CD14-positive monocyte (primary cell): ENCODE measurements at places on chromosomes 6 and 20. TPM values are rescaled to one million over a fixed set of nuclear protein-coding genes. Genes with fewer than 3 reads are reported as not detected.

Gene PAX1
- polyA plus RNA-seq, result not detected

DNA sequence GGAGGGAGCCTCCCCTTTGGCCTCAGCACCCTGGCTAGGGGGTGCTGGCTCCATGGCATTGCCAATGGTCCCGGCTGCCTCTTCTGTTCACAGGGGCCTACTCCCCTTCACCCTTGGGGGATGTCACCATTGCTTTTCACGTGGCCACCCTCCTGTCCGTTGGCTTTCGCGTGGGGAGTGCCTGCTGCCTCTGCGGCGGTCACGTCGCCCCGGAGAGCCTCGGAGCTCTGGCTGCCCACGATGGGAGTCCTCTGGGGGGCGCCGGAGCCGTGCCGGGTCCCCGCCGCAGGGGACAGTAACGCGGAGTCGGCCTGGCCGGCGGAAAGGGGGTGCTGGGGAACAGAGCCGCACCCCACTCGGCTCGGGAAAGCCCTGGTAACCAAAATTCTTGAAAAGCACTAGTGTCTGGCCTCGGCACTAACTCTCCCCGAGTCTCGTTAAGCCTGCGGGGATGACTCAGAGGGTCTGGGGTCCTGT is 661 bp upstream of the HEBP2 start:
- peak overlapping the region; percentile 50 for H3K4me3 ChIP-seq
- no peaks in the 10 kb centered on the region for H3K27me3 ChIP-seq
- DNase-seq, result peak; percentile 37
- peak overlapping the region; percentile 73 for H3K27ac ChIP-seq

Gene ZC3H12D
- 1.2 TPM for polyA plus RNA-seq

Gene VSX1
- polyA plus RNA-seq, result not detected in 2 replicates

Gene NXT1
- 39.4 TPM for polyA plus RNA-seq

DNA sequence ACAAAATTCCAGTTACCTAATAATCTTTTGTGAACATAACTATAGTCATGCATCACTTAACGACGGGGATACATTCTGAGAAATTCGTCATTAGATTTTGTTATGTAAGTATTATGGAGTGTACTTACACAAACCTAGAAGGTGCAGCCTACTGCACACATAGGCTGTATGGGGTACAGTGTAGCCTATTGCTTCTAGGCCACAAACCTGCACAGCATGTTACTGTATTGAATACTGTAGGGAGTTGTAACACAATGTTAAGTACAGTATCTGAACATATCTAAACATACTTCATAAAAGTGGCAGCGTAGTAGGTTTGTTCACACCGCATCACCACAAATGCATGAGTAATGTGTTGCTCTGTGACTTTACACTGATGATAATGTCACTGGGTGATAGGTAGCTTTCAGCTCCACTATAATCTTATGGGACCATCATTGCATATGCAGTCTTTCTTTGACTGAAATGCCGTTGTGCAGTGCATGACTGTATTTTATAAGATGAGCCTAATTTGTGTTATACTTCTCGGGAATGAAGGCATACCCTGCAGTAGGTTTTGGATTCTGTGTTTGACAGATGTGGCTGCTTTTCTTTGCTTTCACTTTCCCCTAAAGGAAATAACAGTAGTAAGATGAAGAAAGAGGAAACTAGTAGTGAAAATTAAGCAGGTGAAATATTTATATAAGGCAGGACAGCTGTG is 365.6 kb downstream of the FARS2 start:
- H3K27me3 ChIP-seq, result no peaks in the 10 kb centered on the region
- H3K4me1 ChIP-seq, result peaks cover 2% of the 10 kb centered on the region
- no peak overlapping the region for H3K4me3 ChIP-seq
- DNase-seq, result no peak
- no peaks in the 10 kb centered on the region for H3K36me3 ChIP-seq

GRCh38 chr6:51928320-51928719 is 159.1 kb downstream of the PKHD1 start:
- H3K27me3 ChIP-seq, result no peaks in the 10 kb centered on the region
- H3K4me3 ChIP-seq, result no peak overlapping the region
- H3K36me3 ChIP-seq, result no peaks in the 10 kb centered on the region
- no peak overlapping the region for H3K27ac ChIP-seq

DNA sequence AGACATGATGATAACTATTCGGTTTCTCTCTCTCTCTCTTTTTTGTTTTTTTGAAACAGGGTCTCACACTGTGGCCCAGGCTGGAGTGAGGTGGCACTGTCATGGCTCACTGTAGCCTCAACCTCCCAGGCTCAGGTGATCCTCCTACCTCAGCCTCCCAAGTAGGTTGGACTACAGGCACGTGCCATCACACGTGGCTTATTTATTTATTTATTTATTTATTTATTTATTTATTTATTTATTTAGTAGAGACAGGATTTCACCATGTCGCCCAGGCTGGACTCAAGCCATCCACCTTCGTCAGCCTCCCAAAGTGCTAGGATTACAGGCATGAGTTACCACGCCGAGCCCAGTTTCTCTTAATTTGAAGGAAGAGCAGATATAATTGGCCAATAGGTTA is 427.9 kb upstream of the JAG1 start:
- no peaks in the 10 kb centered on the region for H3K36me3 ChIP-seq
- H3K4me3 ChIP-seq, result no peak overlapping the region

DNA sequence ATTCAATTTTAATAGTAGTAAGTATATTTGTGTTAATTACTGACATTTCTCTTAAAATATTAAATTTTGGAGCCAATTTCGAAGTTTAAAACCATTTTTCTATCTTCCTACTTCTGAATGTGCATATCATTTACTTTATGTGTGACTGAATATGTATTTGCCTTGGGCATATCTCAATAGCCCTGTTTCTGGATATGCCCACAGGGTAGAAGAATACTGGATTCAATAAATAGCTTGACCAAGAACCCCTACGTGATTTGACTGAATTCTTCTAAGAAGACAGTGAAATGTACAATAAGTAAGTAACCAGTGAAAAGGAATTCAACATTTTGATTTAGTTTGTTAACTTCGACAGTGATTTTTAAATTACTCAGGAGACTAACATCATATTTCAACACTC is 7.8 kb downstream of the HMGN3 start:
- H3K4me1 ChIP-seq, result no peaks in the 10 kb centered on the region
- no peaks in the 10 kb centered on the region for H3K27me3 ChIP-seq
- DNase-seq, result no peak
- H3K27ac ChIP-seq, result no peak overlapping the region

Gene GGT7
- 2.4 TPM for polyA plus RNA-seq

Gene KHDC3L
- not detected for polyA plus RNA-seq

DNA sequence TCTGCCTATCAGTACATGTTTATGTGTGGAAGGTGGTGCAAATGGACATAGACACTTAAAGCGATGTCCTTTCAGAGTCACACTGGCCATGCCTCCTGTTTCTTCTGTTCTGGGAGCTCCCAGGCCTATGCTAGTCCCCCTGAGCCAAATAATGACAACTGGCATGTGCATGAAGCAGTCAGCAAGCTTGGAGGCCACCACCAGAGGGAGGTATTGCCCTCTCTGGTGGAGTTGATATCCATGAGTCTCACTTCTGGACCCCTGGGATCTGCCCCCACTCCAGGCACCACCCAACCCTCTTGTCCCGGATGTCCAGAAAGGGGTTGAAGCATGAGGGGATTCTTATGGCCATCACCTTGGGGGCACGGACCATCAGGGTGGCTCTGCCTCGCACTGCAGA is 172.2 kb downstream of the AIG1 start:
- no peak for DNase-seq
- H3K27ac ChIP-seq, result no peak overlapping the region
- H3K4me1 ChIP-seq, result no peaks in the 10 kb centered on the region
- no peak overlapping the region for H3K4me3 ChIP-seq
- no peaks in the 10 kb centered on the region for H3K36me3 ChIP-seq

DNA sequence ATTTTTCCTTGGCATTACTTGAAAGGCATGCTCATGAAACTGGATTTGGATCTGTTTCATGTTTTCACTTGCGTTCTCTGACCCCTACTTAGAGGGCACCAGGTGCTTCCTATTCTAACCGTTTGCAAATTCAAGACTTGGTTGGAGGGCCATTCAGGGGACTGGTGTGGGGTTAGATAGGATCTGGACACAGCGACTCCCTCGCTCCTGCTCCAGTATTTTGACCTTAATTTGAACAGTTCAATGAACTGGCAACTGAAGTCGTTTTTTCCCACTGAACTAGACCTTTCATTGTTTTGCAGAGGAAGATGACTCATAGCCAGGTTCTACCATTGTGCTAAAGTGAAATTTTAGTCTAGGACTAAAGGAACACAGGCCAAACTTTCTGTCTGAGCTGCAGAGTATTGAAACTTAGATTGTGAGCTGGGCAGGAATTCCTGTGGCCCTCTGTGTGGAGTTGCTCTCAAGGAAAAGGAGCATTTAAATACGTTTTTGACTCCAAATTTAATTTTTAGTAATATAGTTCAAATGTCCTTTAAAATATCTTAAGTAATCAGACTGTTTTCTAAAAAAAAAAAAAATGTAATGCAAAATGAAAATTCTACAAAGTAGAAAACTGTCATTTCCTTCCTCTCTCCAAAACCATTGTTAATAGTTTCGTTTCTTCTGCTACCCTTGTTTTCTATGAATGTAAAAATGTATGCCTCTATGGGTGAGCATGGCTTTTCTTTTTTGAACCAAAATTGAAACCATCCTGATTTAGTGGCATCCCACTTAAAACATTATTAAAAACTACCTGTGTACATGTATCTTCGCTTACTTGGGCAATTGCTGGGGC is 64.8 kb downstream of the UTRN start:
- peak; percentile 66 for DNase-seq
- H3K4me3 ChIP-seq, result peak overlapping the region; percentile 59
- no peaks in the 10 kb centered on the region for H3K36me3 ChIP-seq
- H3K4me1 ChIP-seq, result peaks cover 93% of the 10 kb centered on the region
- H3K27me3 ChIP-seq, result no peaks in the 10 kb centered on the region
- H3K27ac ChIP-seq, result peak overlapping the region; percentile 90

GRCh38 chr20:663315-664090 is 10.5 kb upstream of the SRXN1 start:
- peaks cover 40% of the 10 kb centered on the region for H3K27me3 ChIP-seq
- no peaks in the 10 kb centered on the region for H3K36me3 ChIP-seq
- H3K4me3 ChIP-seq, result no peak overlapping the region

DNA sequence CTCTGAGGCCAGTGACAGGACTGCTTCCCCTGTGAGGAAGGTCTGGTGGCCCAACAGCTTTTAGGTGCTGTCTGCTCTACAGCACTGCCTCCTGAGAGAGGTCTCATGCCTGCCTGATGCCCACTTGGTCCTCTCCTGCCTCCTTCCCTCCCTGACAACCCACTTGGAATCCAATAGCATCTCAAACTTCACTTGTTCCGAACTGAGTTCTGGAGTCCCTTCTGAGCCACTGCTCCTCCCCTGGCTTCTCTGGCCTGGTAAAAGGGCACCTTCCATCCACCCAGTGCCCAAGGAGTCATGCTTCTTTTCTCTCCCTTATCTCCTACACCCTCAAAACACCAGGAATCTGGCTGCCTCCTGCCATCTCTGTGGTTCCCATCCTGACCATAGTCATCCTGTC is 1.9 kb downstream of the MAVS start:
- H3K36me3 ChIP-seq, result no peaks in the 10 kb centered on the region
- H3K27me3 ChIP-seq, result no peaks in the 10 kb centered on the region
- peak overlapping the region; percentile 56 for H3K27ac ChIP-seq

DNA sequence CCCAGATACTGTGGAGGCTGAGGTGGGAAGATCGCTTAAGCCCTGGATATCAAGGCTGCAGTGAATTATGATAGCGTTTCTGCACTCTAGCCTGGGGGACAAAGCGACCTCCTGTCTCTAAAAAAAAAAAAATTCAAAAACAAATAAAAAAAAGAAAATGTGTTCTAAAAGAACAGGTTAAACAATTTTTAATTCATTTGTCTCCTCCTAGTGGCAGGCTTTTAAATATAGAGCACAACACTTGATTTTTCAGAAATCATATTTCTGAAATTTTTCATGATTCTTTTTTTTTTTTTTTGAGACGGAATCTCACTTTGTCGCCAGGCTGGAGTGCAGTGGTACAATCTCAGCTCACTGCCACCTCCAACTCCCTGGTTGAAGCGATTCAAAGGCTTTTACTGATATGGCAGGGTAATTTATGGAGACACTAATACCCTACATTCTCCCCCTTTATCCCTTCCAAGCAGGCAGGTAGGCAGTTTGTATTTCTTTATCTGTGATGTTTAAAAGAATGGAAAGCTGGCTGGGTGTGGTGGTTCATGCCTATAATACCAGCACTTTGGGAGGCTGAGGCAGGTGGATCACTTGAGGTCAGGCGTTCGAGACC is 8.7 kb upstream of the GTF3C6 start:
- peak; percentile 54 for DNase-seq
- no peak overlapping the region for H3K27ac ChIP-seq

Gene PPP1R14C
- not detected for polyA plus RNA-seq

Gene BPIFA1
- polyA plus RNA-seq, result not detected

- no peak for DNase-seq
- H3K27me3 ChIP-seq, result no peaks in the 10 kb centered on the region
- H3K27ac ChIP-seq, result peak overlapping the region; percentile 80
- peaks cover 89% of the 10 kb centered on the region for H3K4me1 ChIP-seq
- H3K4me3 ChIP-seq, result peak overlapping the region; percentile 33
Measured at GRCh38 chr20:49891476-49892110, 23.7 kb downstream of the SPATA2 start.

- peak; percentile 70 for DNase-seq
- peak overlapping the region; percentile 71 for H3K27ac ChIP-seq
- H3K4me1 ChIP-seq, result peaks cover 89% of the 10 kb centered on the region
- no peaks in the 10 kb centered on the region for H3K27me3 ChIP-seq
- no peaks in the 10 kb centered on the region for H3K36me3 ChIP-seq
- H3K4me3 ChIP-seq, result peak overlapping the region; percentile 99
Measured at GRCh38 chr6:36033935-36034334, 6.3 kb downstream of the MAPK14 start.

GRCh38 chr6:150343434-150343833 is 25.4 kb upstream of the IYD start:
- no peak for DNase-seq
- H3K27ac ChIP-seq, result no peak overlapping the region
- H3K27me3 ChIP-seq, result no peaks in the 10 kb centered on the region
- no peaks in the 10 kb centered on the region for H3K36me3 ChIP-seq

- no peak overlapping the region for H3K4me3 ChIP-seq
- H3K27ac ChIP-seq, result no peak overlapping the region
Measured at GRCh38 chr20:22791396-22791795, 207.0 kb upstream of the FOXA2 start.

- no peaks in the 10 kb centered on the region for H3K36me3 ChIP-seq
- no peak for DNase-seq
- no peak overlapping the region for H3K4me3 ChIP-seq
- no peak overlapping the region for H3K27ac ChIP-seq
- peaks cover 11% of the 10 kb centered on the region for H3K4me1 ChIP-seq
- H3K27me3 ChIP-seq, result no peaks in the 10 kb centered on the region
Measured at GRCh38 chr6:109071125-109071917, 23.3 kb downstream of the SESN1 start.

Gene RSPH4A
- polyA plus RNA-seq, result not detected

- H3K27me3 ChIP-seq, result no peaks in the 10 kb centered on the region
- H3K36me3 ChIP-seq, result no peaks in the 10 kb centered on the region
- H3K4me1 ChIP-seq, result no peaks in the 10 kb centered on the region
- DNase-seq, result no peak
- H3K4me3 ChIP-seq, result no peak overlapping the region
- no peak overlapping the region for H3K27ac ChIP-seq
Measured at GRCh38 chr6:50602292-50602691, 111.0 kb upstream of the TFAP2D start.
